ENCODE measurements at places on chromosomes 2 and 18.

GRCh38 chr2:58913082-58913726 is 672.1 kb upstream of the FANCL start:
- DNase-seq, result no peak

DNA sequence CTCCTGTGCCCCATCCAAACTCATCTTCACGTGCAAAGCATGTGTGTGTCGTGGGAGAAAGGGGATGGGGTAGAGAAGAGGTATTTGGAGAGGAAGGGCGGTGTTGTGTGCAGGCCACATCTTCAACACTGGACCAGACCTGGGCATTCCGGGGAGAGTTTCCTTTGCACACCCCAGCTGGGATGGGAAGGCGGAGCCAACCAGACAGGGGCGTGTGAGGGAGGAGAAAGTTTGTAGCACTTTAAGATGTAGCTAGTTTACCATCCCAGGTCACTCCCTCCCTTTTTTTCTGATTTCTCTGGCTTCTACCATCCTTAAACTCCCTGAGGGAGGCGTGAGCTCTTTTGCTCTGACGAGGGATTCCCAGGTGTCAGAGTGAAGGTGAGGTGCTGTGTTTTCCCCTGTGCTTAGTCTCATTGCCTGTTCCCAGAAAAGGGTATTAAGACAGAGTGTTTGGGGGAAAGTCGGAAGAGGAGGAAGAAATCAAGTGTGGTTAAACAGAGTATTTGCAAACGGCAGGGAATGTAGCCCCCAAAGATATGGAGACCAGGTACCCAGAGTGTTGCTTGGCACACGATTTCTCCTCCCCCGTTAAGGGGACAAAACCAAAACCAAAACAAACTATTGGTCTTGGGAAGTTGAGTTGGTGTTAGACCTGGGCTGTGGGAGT is 1.6 kb downstream of the SETBP1 start:
- no peak for DNase-seq

DNA sequence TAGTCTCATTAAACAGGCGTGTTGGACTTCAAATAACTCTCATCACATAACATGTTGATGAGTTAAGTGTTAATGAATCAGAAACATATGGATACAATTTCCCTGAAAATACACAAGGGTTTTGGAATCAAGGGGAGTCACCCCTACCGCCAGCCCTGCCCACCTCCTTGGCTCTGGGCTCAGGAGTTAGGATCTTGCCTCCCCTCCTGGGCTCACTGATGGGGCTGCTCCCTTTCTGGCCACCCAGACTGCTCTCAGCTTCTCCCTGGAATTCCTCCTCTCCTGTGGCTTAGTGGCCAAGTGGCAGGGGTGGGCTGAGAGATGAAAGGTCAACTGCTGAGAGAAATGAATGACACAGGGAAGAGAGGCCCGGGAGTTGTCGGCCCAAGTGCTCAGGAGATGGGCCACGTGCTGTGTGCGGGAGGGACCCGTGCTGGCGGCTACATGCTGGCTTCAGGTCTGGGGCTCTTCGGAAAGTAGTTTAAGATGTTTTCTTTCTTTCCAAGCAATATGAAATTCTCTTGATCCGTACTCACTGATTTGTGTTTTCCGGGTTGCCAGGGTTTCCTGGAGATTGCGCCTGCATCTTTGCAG is 55.8 kb upstream of the TNP1 start:
- no peak for DNase-seq

- DNase-seq, result no peak
Measured at GRCh38 chr2:165888171-165888570, 65.4 kb downstream of the TTC21B start.

- no peak for DNase-seq
Measured at GRCh38 chr2:160022162-160022561, 40.3 kb downstream of the PLA2R1 start.

- no peak for DNase-seq
Measured at GRCh38 chr2:14896330-14897030, 264.0 kb downstream of the LRATD1 start.

GRCh38 chr18:58177004-58177717 is 133.1 kb downstream of the NEDD4L start:
- no peak for DNase-seq

GRCh38 chr2:3131636-3132326 is 245.8 kb downstream of the EIPR1 start:
- no peak for DNase-seq

DNA sequence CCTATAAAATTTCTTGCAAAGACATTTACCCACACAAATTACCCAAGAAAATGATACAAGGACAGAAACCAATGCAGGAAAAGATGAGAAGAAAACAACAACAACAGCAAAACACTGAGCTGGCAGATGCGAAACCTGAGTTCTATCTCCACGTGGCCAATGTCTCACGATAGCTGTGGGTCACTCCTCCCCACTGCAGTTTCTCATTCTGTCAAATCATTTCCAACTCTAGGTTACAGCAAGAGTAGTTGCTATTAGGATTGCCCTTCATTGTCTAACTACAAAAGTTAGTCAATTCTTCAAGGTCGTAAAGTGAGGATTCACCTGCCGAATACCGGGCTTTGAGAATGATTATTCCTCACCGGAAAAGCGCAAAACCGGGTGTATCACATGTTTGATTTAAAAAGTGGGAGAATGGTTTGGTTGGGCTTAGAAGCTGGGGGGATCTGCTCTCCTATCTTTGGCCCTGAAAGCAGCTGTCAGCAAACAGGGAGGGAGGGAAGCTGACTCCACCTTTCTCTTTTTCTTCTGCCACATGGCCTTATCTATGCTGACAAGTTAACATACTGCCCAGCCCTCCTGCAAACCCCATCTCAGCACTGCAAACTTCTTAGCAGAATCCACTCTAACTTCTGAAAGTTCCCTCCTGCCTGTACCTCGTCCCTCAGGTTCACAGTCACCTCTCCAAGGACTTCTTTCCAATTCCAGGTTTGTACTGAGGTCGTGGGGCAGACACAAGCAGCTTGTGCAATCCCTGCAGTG is 473.0 kb downstream of the SOX11 start:
- DNase-seq, result no peak

GRCh38 chr18:63131959-63132818 is 187.4 kb downstream of the BCL2 start:
- peak; percentile 37 for DNase-seq

DNA sequence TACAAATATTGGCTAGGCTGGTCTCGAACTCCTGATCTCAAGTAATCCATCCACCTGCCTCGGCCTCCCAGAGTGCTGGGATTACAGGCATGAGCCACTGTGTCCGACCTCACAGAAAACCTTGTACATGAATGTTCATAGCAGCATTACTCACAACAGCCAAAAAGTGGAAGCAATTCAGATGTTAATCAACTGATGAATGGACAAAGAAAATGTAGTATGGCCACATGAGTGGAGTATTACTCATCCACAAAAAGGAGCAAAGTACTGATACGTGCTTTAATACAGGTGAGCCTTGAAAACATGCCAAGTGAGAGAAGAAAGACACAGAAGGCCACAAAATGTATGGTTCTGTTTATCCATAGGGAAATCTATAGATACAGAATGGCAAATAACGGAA is 20.6 kb downstream of the CEP192 start:
- DNase-seq, result no peak

GRCh38 chr2:180646756-180647155 is 333.6 kb upstream of the UBE2E3 start:
- DNase-seq, result no peak

GRCh38 chr18:54358495-54359040 is 862 bp downstream of the C18orf54 start:
- DNase-seq, result no peak

DNA sequence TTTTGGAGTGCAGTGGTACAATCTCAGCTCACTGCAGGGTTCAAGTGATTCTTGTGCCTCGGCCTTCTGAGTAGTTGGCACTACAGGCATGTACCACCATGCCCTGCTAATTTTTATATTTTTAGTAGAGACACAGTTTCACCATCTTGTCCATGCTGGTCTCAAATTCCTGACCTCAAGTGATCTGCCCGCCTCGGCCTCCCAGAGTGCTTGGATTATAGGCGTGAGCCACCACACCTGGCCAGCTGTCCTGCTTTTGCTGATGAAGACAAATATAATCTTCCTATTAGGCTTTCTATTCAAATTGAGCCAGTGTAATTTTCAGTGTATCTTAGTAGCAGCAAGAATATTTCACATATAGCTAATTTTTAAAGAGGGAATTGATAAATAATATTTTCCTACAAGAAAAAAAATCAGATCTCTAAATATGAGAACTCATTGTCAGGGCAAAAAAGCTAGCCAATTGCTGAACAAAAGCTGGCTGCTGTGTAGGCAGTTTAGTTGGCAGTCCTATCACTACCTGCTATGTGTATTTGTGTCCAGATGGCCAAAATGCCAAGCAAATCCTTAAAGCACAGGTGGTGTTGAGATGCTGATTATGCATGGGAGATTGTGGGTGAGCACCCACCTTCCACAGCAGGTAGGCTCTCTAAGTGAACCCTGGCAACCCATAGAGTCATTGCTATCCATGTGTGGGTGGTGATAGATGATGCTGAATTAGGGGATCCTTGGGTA is 60.8 kb upstream of the STAM2 start:
- no peak for DNase-seq

GRCh38 chr18:55186588-55186987 is 227.3 kb upstream of the CCDC68 start:
- DNase-seq, result no peak

DNA sequence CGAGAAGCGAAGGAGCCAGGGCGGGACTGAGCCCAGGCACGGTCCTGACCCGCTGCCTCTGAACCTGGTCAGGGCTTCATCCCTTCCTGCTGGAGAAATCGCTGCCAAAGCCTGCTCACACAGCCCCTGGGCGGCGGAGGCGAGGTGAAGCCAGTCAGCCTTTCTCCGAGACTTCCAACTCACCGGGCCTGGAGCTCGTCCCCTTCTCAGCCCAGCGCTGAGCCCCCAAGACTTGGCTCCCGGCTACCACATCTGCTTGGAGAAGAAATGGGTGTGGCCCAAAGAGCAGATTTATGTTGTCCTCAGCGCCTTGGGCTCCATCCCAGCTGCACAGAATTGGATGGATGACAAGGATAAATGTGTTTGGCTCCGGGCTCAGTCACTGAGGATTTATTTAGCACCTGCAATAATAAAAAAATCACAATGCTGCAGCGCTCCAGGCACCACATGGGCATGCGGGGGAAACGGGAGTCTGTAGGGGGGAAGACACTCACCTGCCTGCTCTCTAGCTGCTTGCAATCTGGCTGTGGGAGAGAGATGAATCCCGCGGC is 64.9 kb downstream of the ACTR2 start:
- DNase-seq, result no peak

GRCh38 chr2:20836521-20836920 is 13.6 kb upstream of the LDAH start:
- no peak for DNase-seq

- DNase-seq, result peak; percentile 46
Measured at GRCh38 chr2:231530099-231531011, at the start of gene NMUR1. Gene NMUR1, minus strand, starts transcription at chr2:231530445. Its CDS starts 84 bp downstream, at chr2:231530361.

DNA sequence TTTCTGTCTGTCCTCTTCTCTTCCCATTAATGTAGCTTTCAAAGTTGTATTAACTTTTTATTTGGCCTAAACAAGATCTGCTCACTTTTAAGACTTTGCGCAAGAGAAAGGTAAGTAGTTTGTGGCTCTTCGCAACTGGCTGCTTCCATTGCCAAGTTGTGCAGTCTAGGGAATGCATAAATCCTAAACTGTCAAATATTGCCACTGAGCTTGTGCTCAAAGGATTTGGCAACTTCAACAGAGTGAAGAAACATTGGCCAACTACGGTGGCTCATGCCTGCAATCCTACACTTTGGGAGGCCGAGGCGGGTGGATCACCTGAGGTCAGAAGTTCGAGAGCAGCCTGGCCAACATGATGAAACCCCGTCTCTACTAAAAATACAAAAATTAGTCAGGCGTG is 826.4 kb downstream of the EPHA4 start:
- no peak for DNase-seq

DNA sequence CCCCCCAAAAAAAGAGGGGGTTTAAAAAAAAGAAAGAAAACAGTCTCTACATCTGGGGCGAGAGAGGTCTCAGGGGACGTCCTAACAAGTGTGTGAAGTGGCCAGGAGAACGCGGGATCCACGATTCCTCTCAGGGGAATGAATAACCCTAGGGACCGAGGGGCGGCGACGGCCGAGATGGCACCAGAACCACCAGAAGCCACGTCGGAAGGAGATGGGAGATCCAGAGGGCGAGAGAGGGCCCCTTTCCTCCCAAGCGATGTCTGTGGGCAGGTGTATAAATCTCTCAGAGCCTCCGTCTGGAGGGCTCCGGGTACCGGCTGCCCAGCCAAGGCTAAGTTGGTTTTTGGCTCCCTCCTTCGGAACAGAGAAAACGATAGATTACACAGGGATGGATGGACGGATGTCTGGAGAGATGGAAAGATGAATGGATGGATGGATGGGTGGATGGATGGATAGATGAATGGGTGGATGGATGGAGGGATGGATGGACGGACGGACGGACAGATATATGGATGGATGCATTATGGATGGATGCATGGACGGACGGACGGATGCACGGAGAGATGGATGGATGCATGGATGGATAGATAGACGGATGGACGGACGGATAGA is 1.7 kb downstream of the EPHA4 start:
- DNase-seq, result no peak

DNA sequence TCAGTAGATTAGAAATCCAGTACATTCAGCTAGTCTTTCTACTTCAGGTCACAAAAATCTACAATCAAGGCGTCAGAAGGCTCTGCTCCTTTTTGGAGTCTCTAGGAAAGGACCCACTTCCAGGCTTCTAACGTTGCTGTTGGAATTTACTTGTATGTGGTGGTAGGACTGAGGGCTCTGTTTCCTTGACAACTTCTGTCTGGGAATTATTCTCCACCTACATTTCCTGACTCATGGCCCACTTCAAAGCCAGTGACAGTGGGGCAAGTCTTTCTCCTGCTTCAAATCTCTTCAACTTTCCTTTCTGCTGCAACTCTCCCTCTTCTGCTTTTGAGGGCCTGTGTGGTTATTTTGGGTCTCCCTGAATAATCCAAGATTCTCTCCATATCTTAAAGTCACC is 10.4 kb upstream of the TMX3 start:
- no peak for DNase-seq

GRCh38 chr18:44811572-44812125 is 131.0 kb downstream of the SETBP1 start:
- DNase-seq, result no peak

GRCh38 chr18:62399276-62399675 is 74.2 kb downstream of the TNFRSF11A start:
- no peak for DNase-seq

GRCh38 chr18:9612215-9612830 is 2.0 kb downstream of the PPP4R1 start:
- no peak for DNase-seq

DNA sequence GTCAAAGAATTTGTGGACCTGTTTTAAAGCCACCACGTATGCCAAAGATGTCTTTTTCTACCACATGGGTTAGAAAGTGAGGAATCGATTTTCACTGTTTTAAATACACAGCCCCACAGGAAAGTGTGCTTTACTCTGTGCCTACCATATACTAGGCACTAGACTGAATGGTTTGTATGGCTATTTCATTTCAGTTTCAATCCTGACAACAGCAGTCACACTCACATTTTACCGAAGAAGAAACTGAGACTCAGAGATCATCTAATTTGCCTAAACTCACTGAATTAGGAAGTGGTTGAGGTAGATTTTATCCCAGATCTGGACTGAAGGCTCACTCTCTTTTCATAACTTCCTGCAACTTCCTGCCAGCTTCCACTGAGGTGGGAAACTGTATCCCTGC is 176.4 kb downstream of the ALK start:
- DNase-seq, result no peak

GRCh38 chr2:96884299-96885094 is 14.6 kb upstream of the SEMA4C start:
- no peak for DNase-seq

Data from NCI-H510A (cell line).